ENCODE measurements at places on chromosomes 5 and 9.

DNA sequence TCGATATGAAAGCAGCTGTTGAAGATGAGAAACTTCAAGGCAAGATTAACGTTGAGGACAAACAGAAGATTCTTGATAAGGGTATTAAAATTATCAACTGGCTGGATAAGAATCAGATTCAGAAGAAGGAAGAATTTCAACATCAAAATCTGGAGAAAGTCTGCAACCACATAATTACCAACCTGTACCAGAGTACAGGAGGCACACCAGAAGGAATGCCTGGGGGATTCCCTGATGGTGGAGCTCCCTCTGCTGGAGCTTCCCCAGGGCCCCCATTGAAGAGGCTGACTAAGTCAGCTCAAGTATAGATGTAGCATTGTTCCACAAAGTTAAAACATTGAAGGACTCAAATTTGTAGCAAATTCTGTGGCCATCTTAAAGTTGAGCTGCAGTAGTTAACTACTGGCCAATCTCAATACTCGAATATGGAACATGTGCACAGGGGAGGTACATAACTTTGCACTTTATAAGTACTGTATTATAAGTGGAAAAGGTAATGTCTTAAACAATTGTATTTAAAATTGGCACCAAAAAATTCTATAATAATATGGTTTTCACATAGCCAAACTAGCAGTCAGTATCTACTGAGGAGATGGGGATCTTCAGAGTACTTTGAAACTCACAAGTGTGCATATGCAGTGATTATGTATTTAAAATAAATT, 237.5 kb downstream of the CHSY3 start:
- no peak for DNase-seq

DNA sequence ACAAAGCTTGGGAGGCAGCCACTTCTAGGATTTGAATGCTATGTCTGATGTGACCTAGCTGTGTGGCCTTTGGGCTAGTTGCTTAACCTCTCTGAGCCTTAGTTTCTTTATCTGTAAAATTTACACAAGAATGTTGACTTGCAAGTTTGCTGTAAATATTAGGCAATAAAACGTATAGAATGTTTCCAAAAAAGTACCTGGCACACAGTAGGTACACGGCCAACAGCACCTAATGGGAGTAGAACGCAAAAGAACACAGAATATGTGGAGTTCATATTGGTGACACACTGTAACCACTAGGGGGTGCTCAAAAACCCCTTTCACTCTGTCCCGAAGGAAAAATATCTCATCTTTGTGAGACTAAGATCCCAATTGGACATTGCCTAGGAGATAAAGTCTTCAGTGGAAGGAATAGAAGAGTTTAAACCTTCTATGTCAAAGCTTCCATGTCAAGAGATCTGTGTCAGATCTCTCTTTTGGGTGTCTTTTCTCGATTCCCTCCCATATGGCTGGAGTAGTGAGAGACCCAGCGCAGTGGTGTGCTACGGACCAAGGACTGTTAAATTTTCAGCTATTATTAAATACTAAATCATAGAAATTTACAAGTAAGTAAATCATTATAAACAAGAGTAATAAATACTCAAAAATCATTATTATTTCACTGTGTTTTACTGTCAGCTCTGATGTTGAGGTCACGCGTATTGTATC, 145.4 kb upstream of the RAD23B start:
- DNase-seq, result no peak

GRCh38 chr9:86721226-86721781, 226.0 kb downstream of the GAS1 start:
- DNase-seq, result no peak

GRCh38 chr5:102795526-102795925, 40.4 kb downstream of the PAM start:
- no peak for DNase-seq

- no peak for DNase-seq
Observed at GRCh38 chr9:113577525-113578261, 114.2 kb downstream of the RGS3 start.

DNA sequence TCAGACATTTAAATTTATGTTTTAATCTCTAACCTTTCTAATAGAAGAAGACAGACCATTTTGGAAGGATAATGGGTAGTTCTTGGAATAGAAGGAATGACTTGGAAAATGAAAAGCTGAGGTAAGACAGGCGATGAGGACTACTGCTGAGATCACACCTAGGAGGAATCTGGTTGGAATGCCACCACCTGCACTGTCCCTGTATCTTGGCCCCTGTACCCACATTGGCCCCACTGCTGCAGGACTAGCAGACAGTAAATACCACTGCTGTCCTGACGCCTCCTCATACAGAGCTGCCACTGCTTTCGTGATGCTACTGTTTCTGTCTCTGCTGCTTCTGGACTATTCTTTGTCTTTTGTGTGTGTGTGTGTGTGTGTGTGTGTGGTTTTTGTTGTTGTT, 359.8 kb downstream of the TMEM232 start:
- no peak for DNase-seq

GRCh38 chr5:158050421-158050820, 191.5 kb upstream of the CLINT1 start:
- no peak for DNase-seq

DNA sequence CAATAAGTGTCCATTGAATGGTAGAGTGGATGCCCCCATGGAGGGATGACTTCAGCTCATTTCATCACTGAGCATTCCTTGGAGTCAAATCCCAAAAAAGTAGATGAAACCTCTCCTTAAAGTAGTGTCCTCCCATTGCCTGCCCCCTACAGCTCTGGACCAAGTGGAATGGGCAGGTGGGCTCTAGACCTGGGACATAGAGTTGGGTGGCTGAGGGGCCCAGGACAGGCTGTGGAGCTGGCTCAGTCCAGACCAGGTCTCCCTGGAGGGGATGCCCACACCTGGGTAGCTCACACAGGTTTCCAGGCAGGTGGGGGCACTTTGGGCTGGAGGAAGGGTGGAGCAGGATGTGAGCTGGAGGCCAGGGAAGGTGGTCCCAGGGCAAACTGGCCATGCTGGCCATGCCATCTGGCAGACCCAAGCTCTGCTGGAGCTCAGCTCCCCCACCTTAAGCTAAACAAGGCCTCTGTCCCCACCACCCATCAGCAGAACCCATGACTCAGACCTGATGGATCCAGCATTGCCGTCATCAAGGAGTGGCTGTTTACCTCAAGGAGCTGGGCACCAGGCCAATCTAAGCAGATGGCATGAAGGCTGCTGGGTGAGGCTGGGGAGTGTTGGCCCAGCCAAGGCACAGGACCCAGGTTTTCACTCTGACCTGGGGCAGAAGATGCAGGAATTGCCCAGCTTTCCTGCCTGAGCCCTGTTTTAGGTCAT, 6.2 kb upstream of the SPINK4 start:
- DNase-seq, result no peak

DNA sequence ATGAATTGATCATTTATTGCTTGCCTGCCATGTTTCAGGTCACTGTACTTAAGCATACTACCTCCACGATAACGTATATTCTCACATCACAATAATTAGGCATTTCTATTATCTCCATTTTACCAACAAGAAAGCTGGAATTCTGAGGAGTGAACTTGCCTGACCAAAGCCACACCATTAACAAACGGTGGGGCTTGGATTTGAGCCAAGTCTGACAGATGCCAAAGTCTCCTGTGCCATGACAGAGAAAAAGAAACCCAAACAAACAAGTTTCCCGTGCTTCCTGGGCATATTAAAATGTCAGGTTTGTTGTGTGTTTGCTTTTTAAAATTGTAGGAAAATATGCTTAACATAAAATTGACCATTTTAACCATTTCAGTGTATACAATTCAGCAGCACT, 40.8 kb upstream of the KCNV2 start:
- no peak for DNase-seq

GRCh38 chr9:76904661-76905457, 1.1 kb downstream of the PRUNE2 start:
- DNase-seq, result no peak

GRCh38 chr5:72842816-72843215, 26.4 kb downstream of the TNPO1 start:
- DNase-seq, result no peak

GRCh38 chr5:146710348-146710747, 168.2 kb downstream of the PPP2R2B start:
- no peak for DNase-seq

DNA sequence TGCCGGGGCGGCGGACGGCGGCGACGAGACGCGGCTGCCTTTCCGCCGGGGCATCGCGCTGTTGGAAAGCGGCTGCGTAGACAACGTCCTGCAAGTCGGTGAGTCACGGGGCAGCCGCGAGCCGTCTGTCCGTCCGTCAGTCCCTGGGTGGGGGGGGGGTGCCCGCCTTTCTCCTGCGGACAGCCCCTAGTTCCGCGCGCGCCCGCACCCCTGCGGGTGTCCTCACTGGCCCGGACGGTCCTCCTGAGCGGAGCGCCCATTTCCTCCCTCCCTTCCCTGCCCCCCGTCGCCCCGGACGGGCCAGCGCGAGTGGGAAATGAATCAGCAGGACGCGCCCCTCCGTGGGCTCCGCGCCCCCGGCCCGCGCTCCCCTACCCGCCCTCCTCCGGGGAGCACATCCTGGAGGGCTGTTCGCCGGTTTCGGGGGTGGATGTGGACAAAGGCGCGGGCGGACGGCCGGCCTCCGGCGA, 828 bp downstream of the ZSWIM6 start:
- no peak for DNase-seq

DNA sequence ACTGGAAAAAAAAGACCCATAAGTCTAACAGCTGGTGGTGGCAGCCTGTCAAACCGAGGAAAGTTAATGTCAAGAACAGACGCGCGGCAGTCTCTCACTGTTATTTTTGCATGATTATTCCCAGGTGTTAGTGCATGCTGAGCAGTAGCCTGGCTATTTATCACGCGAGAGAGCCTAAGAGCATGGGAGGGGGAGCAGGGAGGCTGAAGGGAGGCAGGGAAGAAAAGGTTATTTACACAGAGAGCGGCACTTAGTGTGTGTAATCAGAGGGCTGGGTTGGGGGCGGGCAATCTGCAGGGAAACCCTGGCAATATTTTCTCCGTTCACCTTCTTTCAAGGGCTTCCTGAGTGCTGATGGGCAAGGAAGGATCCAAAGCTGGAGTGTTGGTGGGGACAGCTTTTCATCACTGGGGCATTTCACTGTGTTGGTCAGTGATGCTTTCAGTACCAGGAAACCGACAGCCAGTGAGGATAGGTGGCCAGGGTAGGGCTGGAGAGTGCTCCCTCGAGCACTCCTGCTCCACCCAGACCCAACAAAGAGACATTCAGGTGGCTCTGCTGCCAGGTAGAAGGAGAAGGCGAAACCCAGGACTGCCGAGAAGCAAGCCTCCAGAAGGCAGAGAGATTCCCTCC, 39.6 kb downstream of the ZNF608 start:
- DNase-seq, result no peak

DNA sequence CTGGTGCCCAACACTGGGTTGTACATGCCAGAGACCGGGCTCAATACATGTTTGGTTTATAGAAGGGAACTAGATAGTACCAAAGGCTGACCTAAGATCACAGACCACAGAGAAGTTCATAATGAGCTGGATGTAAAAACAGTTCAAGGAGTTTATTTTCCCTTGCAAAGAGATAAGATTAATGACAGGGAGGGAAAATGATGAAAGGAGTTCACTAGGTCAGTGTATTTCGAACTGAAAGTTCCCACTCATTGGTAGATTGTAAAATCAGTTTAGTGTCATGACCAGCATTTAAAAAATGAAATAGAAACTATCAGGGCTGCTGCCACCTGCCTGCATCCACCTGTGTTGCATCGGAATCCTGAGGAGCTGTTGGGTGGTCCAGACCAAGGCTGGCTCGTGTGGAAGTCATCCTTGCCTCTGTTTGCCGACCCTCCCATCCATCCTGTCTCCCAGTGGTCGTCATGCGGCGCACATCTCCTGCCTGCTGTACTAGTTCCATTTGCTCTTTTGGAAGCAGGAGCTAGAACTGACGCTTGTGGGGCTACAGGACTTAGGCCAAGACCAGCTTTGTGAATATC, 21.1 kb downstream of the TBC1D2 start:
- no peak for DNase-seq

DNA sequence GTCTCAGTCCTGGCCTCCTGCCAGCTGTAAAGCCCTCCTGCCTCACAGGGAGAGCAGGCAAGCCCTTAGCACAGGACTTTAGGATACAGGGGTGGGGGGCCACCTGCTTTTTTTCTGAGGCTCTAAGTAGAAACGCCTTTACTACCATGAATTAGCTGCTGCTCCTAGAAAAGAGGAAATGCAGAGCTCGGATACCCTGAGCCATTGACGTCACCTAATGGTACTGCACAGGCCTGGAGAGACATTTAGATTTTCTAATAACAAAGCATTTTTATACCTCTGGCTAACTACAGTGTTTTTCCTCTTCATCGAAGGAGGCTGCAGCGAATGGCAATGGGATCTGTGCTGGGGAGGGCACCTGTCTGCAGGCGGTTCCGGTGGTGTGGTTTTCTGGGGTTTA, 137.0 kb downstream of the WDR41 start:
- no peak for DNase-seq

DNA sequence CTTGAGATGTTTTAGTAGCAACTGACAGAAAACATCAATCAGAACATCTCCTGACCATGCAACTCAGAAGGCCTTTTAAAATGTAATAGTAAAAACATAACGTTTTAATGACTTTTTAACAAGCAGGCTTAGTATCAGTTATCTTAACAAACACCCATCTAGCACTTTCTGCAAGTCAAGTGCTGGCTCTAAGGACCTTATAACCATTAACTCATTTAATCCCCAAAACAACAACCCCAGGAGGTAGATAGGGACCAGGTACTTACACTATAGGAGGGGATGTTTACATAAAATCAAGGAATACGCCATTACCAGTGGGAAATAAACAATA, 41.8 kb downstream of the ROR2 start:
- no peak for DNase-seq

DNA sequence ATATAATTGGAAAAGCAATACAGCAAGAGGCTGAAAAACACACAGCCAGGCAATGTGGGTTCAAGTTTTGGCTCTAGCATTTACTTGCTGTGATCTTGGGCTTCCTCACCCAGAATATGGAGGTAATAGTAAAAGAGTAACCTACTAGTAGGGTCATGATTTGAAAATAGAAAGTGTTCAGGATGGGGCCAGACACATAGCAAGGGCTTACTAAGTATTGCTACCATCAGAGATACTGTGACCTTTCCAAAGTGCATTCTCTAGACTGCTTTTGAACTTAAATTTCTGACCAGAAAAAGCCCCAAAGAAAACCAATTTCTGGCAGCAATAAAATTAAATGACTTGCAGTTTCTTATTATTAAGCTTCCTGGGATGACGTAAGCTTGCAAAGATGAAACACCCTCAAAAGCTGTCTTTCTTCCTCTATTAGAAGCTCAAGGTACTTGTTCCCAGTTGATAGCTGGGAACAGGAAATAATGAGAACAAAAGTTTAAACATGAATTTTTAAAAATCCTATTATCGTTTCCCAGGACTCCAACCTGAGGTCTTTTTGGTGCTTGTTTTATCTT, 20.3 kb downstream of the SLC45A2 start:
- DNase-seq, result no peak

Measured in stimulated activated CD4-positive, alpha-beta T cell treated with anti-CD3 and anti-CD28 coated beads, Interleukin-1b, Interleukin-23, amount 100 ng/mL, for 24 hours (primary cell).